SHP77 treated with DMSO at 0.1 percent for 48 hours (cell line): ENCODE measurements at places on chromosomes 5 and 9.

- no peak for DNase-seq
Observed at GRCh38 chr9:4861736-4862451, 69.2 kb downstream of the RCL1 start.

DNA sequence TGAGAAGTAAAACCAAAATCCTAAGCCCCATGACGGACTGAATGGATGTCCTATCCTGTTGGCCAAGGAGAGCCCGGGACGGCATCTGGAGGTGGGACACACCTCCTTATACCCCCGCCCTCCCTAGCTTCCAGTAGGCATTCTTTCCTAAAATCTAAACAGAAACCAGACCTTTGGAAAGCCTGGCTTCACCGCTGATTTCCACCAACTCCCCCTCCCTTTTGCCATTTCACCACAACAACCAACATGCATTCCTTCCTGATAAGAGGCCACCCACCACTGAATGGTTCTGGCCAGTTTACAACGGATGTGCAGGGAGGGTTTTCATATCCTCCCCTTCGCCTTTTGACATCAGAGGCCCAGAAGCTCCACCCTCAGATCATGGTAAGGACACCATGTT lies 9.2 kb upstream of the RARS1 start:
- no peak for DNase-seq

DNA sequence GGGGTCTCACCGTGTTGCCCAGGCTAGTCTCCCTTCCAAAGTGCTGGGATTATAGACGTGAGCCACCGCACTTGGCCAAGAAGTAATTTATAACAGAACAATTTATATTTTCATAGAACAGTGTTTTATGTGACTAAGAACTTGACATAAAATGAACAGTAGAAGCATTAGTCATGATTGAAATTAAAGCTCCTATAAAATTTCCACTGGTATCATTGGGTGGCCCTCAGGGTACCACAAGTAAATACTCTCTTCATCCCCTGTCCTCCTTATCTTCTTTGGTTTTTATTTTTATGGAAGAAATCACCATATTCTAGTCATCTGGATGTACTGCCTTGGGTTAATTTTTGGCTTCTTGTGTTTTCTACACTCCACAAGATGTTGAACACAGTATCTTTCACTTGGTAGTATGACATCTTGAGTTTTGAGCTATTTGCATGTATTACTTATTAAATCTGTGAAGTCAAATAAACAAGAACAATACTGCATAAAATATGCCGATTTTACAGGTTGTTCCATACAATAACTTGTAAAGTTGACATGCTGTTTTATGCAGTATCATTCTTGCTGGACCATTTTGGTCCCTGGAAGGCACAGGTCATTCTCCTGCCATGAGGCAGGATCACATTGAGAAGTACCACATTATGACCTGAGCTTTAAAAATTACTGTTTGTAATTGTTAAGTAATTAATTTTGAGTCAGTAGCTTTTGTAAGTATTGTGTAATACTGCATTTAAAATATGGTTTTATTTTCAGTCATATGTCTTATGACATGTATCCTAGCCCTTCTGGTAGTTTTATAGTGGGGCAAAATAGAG lies 24.4 kb downstream of the LMNB1 start:
- no peak for DNase-seq

DNA sequence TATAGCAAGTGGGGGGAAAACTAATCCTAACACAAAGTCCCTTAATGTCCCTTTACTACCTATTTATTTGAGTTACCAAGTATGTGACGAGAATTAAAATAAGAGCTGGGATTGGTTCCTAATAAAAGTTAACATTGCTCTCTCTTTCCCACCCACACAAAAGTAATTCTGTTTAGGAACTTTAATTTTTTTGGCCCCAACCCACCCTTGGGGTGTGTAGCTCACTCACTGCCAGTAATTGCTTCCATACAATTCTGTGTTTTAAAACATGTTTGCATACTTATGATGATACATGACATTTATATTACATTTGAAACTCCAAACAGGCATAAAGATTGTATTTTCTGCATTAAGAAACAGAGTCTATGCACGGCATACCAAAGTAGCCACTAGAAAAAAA lies 106.5 kb downstream of the BNC2 start:
- no peak for DNase-seq

DNA sequence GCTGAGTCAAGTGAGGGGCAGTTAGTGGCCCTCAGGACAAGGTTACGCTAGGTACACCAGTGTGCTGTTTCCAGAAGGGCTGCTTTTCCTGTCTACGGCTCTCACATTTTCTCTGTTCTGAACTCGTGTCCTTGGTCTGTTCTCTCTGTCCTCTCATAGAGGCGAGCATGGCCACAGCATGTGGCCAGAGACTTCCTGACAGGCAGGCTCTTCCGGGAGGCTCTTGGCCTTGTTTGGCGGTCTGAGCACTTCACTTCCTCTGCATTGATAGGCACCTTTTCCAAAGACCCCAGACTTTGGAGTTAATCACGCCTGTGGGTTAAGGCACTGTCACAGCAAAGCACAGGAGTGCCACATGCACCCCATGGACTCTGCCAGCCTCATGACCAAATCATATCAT lies 1.2 kb downstream of the CKMT2 start:
- no peak for DNase-seq

DNA sequence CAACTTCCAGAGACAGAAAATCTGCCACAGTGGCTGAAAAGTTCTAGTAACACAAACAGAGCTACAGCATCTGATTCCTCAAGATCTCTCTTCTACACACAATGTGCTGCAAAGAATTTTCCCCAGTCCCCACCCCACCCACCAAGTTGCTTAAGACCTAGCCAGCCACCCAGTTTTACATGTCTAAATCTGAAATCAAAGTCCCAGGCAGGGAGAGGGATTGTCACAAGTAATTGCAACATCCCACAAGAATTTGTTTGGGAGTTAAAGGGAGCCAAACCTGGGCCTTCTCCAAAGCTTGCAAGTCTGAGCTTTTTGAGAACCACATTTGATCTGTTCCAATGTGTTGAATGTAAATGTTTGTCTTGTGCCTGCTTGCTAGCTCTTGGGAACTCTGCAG lies 15.5 kb downstream of the IGIP start:
- DNase-seq, result no peak

GRCh38 chr9:93309889-93310425 lies 126.0 kb downstream of the WNK2 start:
- DNase-seq, result no peak

- DNase-seq, result no peak
Observed at GRCh38 chr9:133654736-133655657, 18.8 kb downstream of the DBH start.

GRCh38 chr5:126808521-126808988 lies 31.6 kb downstream of the LMNB1 start:
- DNase-seq, result no peak

DNA sequence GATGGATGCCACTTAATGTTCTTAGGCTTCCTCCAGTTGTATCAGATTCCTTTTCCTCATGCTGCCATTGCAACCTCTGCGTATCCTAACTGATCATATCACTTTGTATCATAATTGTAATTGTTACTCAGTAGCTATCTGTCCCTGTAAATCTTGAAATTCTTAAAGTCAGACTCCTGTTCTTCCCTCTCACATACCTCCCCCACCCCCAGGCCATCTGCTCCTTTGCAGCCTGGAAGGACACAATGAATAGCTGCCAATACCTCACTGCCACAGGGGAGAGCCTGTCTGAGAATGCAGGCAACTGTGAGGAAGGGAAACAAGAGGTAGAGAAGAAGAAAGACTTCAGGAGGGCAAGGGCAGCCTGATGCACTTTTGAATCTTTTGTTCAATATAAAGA lies 228.5 kb downstream of the ENC1 start:
- no peak for DNase-seq

DNA sequence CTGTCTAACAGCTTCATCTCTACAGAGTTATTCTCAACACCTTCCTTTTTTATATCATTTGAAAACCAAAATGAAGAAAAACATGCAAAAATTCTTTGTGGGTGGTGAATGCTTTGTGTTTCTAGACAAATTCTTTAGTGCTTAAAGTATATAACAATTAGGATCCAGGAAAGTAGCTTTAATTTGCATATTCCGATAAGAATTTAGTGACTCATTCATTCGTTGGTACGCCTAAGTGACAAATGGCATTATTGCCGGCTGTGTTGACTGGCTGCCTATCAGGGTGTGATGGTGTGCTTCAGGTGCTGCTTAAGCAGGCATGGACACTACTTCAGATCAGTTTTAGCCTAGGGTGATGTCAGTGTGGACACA lies 35.2 kb downstream of the LMNB1 start:
- DNase-seq, result no peak

- no peak for DNase-seq
Observed at GRCh38 chr5:15797116-15797515, 297.1 kb downstream of the FBXL7 start.

DNA sequence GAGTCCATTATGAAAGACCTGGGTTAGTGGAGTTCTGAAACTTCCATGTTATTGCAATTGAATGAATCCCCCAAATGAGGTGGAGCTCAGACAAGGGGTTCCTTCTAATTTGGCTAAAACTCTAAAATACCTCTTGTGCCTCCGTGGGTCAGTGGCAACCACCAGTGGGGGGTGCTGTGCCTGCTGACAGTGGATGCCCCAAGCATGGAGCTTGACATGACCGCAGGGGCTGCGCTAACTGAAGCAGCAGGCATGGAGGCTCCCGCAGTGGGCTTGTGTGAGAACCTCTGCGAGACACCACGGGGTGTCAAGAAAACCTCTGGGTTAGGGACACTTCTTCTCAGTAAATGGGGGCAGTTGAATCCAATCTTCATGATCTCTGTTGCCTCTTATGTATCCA lies 200.5 kb downstream of the DRD1 start:
- no peak for DNase-seq

GRCh38 chr9:118419676-118420075 lies 715.5 kb downstream of the TLR4 start:
- no peak for DNase-seq

DNA sequence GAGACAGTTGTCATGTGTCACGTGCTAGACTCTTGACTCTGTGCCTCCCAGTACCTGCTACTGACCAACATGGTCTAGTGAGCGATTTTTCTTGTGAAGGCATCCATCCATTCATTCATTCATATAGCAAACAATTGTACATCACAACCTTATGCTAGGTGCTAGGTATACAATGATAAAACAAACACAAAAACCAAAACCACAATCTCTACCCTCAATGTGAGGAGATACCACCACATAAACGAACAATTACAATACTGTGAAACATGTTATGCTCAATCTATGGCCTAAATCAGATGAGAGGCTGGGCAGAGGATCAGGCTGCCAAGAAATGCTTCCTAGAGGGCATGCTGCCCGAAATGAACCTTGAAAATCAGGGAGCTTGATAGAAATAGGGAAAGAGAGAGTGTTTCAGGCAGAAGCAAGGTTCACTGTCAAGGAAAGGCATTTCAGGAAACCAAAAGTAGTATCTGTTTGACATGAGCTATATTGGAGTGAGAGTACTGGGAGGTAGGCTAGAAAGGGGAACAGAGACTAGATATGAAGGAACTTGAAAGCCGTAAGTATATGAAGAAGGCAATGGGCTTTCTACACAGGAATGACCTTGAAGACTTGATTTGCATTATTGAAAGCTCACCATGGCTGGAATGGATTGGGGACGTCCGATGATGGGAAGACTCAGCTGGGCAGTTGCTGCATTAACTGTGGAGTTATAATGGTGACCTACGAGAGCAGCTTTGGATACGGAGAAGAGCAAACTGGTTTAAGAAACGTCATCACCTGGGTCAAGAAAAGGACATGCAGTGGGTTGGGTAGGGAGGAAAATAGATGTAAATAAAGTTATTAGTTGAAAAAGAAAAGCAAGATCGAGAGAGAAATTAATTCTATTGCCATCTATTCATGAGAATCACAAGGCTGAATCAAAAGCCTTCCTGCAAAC lies 90.1 kb downstream of the THBS4 start:
- DNase-seq, result no peak

GRCh38 chr9:98135558-98135934 lies 16.5 kb upstream of the TRIM14 start:
- no peak for DNase-seq

- DNase-seq, result no peak
Observed at GRCh38 chr5:62701036-62701435, 122.4 kb downstream of the LRRC70 start.

GRCh38 chr9:88488166-88488565 lies 46.8 kb upstream of the NXNL2 start:
- DNase-seq, result no peak

DNA sequence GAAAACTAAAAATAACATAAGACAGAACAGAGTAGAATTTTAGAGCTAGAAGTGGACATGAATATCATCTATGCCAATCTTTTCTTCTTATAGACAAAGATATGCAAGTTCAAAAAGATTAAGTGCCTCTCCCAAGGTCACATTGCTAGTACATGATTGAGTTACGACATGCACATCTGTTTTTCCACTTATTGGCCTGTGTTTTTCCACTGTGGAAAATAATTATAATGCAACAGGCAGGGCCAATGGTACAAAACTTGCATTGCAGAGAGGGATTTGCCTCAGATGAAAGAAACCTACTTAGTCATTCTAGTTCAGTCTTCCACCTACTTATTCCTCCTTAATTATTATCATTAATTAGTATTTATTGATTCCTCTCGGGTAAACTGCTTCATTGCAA lies 407.8 kb upstream of the SGCD start:
- DNase-seq, result no peak

- no peak for DNase-seq
Observed at GRCh38 chr9:84788803-84789462, 119.4 kb downstream of the NTRK2 start.

- DNase-seq, result no peak
Observed at GRCh38 chr5:162956570-162956969, 480.8 kb upstream of the CCNG1 start.

DNA sequence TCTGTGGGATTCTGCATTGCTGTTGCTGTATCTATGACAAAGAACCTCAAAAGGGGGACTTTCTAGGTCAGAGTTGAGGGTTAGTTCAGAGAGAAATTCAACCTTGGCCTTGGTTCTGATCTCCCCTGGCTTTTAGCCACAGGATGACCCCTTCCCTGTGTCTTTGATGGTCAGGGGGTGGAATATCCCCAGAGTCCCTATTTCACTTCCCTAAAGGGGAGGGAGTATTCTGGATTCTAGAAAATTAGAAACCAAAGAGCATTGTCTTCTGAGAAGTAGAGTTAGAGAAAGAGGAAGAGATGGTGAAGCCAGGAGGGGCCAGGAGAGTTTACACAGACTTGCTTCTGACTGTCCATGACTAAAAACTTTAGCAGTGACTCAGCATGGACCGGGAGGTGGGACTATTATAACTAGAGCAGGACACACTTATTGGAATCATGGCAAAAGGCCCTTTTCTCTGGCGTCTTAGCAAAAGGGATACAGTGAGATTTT lies 56.2 kb upstream of the LPAR1 start:
- no peak for DNase-seq

- peak; percentile 6 for DNase-seq
Observed at GRCh38 chr9:79684711-79685575, 113.2 kb downstream of the TLE4 start.

- no peak for DNase-seq
Observed at GRCh38 chr5:102845041-102845440, 89.9 kb downstream of the PAM start.
